ENCODE measurements at places on chromosomes 4 and X.

DNA sequence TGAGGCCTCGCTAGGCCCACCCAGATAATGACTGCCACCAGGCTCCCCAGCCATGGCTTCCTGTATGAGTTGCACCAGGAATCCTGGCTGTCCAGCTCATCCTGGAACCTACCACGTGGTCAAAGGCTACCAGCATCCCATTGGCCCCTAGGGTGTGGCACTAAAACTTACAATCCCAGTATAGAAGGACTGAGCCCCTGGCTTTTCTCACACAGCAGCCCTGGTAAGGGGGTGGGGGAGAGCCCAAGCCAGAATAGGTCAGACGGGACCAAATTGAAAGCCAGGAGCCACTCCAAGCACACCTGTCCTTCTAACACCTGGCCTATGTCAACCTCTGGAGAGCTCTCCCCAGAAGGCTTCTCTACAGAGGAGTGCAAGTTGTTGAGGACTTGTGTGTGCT, 269.3 kb upstream of the AGTR2 start:
- DNase-seq = no peak

DNA sequence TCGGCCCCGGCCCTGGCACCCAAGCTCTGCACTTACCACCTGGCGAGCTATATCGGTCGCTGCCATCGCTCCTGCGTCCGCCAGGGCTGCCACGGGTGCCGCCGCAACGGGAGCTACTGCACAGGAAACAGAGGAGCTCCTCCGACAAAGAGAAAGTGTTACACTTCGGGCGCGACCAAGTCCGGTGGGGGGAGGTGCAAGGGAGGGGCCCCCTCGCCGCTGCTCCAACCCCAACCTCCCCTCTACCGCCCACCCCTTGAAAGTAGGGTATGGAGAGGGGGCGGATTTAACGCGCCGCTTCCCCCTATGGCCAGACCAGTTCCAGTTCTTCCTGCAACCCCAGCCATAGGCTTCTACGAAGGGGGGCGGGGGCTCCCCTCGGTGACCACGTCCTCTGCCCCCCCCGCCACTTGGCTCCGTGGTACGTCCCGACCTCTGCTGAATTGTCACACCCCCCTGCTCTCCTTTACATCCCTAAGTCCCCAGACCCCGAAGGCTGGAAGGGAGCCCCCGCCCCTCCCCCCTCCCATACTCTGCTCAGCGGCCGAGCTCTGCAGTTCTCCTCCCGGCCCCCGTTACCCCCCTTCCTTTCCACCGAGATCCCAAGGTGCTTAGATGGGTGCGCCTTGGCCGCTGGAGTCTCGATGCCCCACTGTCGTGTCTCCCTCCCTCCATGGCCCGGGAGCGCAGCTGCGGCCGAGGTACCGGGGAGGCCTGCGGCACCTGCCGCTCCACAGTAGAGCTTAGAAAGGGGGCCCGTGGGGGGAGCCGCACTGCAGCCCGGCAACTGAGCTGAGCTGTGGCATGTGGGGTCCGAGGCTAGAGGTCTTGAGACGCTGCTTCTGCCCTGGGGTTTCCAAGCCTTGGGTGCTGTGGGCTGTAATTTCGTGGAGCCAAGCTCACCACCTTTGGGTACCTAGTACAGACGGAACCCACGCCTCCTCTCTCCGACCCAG, at the start of gene SEPTIN6:
SEPTIN6 (minus strand) TSS at position 129 of the 956 bp plus-strand sequence; CDS start at position 66, 63 bp downstream.
- DNase-seq = peak; percentile 93

- no peak for DNase-seq
These were observed 161.0 kb downstream of the CPXCR1 start for GRCh38 chrX:88908056-88908455.

GRCh38 chr4:14309431-14309830, 681.9 kb upstream of the BOD1L1 start:
- no peak for DNase-seq

DNA sequence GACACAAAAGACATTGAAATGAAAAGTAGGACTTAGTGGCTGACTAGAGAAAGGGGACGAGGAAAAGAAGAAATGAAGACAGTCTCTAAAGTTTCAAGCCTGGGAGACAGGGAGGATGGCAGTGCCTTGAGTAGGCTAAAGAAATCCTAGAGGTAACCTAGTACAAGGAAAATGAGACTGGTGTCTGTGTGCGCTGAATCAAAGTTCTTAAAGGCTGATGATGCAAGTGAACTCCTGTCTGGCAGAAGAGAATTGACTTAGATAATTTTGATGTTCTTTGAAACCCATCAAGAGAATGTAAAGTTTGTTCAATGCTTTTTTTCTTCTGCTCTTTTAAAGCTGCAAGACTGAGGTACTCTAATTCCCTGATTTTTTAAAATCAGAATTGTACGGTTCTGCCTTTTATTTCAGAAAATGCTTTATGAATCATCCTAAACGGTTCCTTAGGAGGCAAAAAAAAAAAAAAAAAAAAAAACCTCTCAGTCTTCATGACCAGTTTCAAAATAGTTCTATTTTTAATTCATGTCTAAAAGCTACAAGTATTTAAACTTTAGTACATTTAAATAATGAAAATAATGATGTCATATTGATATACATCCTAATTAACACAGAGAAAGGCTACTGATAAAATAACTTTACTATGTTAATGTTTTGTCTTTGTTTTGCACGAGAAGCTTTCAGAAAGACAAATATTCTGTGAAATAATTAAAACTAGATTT, 189.8 kb downstream of the PPP3CA start:
- DNase-seq = no peak

DNA sequence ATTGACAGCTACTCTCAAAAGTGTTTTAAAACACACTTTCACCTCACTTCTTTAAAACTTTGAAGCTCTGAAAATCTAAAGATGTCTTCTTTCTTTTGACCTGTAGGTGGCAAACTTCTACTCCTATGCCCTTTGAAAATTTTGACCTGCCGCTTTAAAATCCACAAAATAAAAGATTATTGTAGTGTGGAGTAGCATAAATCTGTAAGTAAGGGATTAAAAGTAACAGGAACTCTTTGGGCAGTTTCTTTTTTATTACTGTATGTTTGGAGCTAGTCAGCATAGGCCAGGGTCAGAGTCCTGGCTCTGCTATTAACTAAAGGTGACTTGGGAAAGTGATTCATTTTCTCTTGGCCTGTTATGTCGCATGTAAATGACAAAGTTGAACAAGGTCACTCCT, 25.5 kb downstream of the BBS12 start:
- DNase-seq = peak; percentile 17

DNA sequence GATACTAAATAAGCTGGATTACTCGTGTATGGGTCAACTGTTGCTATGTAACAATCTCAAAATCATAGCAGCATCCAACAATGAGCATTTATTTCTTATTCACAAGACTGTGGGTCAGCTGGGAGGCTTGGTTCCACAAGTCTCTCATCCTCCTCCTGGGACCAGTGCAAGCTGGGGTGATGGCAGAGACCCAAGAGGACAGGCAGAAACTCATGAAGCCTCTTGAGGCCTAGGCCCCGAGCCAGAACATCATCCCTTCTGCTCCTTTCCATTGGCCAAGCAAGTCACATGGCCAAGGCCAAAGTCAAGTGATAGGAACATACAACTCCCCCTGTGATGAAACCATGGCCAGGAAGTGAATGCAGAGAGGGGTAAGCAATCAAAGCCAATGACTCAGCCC, 422.1 kb downstream of the BCOR start:
- no peak for DNase-seq

GRCh38 chr4:186132577-186133242, 28.2 kb downstream of the FAM149A start:
- DNase-seq = no peak

DNA sequence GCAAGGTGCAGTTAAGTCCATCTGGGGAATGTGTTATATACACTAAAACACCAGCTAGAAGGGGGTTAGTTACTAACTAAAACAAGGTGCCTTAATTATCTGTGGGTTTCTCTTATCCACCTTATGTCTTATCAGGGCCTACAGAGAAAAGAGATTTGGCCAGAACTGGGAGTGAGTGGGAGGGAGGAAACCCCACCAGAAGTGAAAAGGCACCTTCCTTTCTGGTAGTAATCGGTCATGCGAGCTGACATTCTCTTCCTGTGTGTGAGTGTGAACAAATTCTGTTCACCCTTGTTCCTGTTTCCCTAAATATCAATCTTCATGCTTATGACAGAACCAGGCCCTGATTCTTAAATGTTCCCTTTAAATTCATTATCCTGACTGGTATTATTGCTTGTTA, 43.5 kb downstream of the SRPX2 start:
- DNase-seq = no peak

GRCh38 chrX:134990801-134991481, at the start of gene SMIM10:
Gene SMIM10, plus strand, starts transcription at chrX:134990991. Its CDS starts 105 bp downstream, at chrX:134991096.
- DNase-seq = no peak

DNA sequence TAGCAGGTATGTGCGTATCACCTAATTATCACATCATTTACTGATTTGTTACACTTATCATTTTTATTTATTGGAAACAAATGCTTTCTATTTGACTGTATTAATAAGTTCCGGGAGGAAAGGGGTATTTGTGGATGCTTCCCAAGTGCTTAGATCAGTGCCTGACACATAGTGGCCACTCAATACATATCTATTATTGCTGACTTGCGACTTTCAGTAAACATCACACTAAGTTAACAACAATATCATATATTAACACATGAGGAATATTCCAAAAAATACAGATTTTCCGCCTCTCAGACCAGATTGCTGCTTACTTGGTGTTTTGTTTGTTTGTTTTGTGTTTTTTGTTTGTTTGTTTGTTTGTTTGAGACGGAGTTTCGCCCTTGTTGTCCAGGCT, 52.6 kb upstream of the ZFP42 start:
- no peak for DNase-seq

- DNase-seq = no peak
These were observed 393.8 kb upstream of the GNPDA2 start for GRCh38 chr4:45120163-45120562.

- no peak for DNase-seq
These were observed 376.0 kb downstream of the BCOR start for GRCh38 chrX:39721566-39722279.

DNA sequence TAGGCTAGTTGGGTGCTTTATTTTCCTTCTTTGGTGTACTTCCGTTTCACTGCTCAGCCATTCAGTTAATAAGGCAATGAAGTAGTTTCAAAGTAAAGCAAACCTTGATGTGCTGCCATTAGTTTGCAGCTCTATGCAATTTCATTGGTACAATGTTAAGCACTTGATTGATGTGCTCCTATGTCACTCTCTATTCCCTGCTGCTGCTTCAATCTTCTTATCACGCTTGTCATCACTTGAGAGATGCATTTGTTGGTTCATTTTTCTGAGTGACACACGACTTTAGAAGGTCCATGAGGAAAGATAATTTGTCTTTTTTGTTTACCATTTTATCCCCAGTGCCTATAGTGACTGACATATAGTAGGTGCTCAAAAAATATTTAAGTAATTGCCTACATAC, 871.0 kb upstream of the PABPC4L start:
- DNase-seq = no peak

- DNase-seq = no peak
These were observed 2.0 kb downstream of the TMEM165 start for GRCh38 chr4:55397520-55398321.

DNA sequence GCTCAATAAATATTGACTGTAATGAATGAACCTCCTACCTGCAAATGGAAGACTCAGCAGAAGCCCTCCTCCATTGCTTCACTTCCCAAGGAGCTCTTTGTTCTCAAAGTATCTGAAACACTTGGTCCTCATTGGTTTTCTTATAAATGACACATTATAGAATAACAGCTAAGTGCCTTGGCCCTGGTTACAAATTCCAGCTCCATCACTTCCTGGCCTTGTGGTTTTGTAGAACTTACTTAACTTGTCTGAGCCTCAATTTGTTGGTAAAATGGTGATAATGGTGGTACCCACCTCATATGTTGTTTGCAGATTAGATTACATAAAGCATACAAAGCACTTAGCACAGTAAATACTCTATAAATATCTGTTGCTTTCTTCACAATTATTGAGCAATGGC, 25.2 kb upstream of the SMIM20 start:
- DNase-seq = no peak

GRCh38 chr4:187294861-187295260, 571.2 kb upstream of the FAT1 start:
- no peak for DNase-seq

- DNase-seq = no peak
These were observed 273.3 kb downstream of the SH2D1A start for GRCh38 chrX:124619710-124620109.

DNA sequence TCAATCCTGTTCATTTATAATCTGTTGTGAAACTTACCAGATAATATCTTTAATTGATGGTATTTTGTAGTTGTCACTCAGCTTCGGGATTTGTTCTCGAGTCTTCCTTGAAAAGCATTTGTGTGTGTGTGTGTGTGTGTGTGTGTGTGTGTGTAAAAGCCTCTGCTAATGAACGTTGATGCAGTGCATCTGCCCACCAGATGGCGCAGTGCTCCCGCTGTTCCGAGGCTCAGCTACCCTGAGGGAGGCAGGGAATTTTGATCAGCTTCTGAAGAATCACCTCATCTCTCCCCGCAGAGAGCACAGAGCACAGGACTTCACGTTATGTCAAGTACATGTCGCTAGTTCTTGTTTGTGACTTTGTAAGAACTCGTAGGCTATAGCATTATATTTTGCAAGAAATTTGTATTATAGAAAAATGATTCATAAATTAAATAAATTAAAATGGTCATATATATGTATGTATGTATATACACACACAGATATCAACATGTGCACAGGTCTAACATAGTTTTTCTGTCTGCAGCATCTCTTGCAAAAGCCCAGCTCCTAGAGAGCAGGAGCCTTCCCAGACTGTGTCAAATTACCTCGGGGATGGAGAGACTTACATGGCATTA, 316.7 kb upstream of the IGFBP7 start:
- peak; percentile 35 for DNase-seq

- no peak for DNase-seq
These were observed 43.4 kb downstream of the MOB1B start for GRCh38 chr4:70945452-70946055.

DNA sequence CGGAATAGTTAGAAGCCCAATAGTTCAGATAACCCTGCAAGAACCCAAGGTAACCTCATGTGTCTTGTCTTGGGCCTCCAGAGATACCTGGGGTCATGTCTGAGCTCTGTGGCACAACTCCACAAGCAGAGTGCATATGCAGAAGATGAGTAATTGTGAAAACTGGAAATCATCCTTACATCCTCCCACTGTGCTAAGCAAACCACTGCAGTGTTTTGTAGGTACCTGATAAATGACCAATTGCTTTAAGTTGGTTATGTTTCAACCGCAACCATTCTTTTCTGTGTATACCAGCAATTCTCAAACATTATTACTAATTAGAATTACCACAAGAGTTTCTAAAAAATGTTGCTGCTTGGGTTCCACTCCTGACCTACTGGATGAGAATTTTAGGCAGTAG, 73.2 kb downstream of the CBLL2 start:
- DNase-seq = no peak

- DNase-seq = no peak
These were observed 55.9 kb downstream of the RBM47 start for GRCh38 chr4:40573593-40574311.

GRCh38 chrX:101659601-101660063, at the start of gene ARMCX2:
Gene ARMCX2, minus strand, starts transcription at chrX:101659850. Its CDS starts 2,262 bp downstream, at chrX:101657588.
- no peak for DNase-seq

Data from CD4-positive, CD25-positive, alpha-beta regulatory T cell (primary cell).